ENCODE measurements at places on chromosomes 7 and 10. TPM values are rescaled to one million over a fixed set of nuclear protein-coding genes. Genes with fewer than 3 reads are reported as not detected.

DNA sequence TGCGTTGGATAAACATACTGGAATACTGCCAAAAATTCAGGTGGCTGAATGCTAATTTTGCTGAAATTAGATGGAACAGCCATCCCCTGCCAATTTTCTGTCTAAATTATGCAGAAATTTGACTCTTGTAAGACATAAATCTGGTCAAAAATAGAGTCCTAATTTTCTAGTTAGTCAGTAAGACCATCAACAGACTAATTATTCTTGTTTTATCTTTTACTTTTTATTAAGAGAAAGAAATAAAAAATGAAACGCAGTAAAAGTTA is 110.3 kb upstream of the GATA3 start:
- DNase-seq = no peak
- H3K4me3 ChIP-seq = no peak overlapping the region
- no peaks in the 10 kb centered on the region for H3K27me3 ChIP-seq
- no peaks in the 10 kb centered on the region for H3K36me3 ChIP-seq
- H3K4me1 ChIP-seq = peaks cover 34% of the 10 kb centered on the region

DNA sequence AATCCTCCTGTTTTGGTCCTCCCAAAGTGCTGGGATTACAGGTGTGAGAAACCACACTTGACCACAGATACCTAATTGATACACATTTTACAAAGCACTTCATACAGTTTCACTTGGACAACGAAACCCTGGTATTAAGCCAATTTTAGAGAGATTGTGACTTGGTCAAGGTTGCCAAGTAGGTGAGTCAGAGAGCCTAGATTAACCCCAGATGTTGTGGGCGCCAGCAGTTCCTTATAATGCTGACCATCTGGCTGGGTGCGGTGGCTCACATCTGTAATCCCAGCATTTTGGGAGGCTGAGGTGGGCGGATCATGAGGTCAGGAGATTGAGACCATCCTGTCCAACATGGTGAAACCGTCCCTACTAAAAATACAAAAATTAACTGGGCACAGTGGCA is 4.9 kb upstream of the PHKG1 start:
- no peak overlapping the region for H3K4me3 ChIP-seq
- peaks cover 9% of the 10 kb centered on the region for H3K4me1 ChIP-seq
- no peaks in the 10 kb centered on the region for H3K27me3 ChIP-seq
- peaks cover 33% of the 10 kb centered on the region for H3K36me3 ChIP-seq

DNA sequence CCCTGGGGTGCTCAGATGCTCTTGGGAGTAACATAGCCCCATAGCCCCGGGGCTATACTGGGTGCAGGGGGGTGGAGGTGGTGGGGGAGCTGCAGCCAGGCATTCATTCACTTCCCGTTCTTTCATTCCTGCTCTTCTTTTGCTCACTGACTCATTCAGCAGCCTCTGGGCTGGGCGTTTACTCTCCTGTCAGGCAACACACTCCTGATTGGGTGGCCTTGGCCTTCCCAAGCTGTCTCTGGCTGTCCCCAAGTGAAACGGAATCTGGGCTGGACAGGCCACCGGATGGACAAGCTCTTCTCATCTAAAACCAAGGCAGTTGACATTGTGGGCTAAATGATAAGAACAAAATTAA is 34.6 kb downstream of the CHST3 start:
- H3K4me3 ChIP-seq = peak overlapping the region; percentile 10
- H3K27me3 ChIP-seq = no peaks in the 10 kb centered on the region
- no peaks in the 10 kb centered on the region for H3K36me3 ChIP-seq
- DNase-seq = peak; percentile 97

GRCh38 chr7:27433581-27433980 is 191.0 kb downstream of the EVX1 start:
- H3K36me3 ChIP-seq = no peaks in the 10 kb centered on the region
- H3K27ac ChIP-seq = no peak overlapping the region
- peaks cover 2% of the 10 kb centered on the region for H3K27me3 ChIP-seq
- H3K4me3 ChIP-seq = no peak overlapping the region

DNA sequence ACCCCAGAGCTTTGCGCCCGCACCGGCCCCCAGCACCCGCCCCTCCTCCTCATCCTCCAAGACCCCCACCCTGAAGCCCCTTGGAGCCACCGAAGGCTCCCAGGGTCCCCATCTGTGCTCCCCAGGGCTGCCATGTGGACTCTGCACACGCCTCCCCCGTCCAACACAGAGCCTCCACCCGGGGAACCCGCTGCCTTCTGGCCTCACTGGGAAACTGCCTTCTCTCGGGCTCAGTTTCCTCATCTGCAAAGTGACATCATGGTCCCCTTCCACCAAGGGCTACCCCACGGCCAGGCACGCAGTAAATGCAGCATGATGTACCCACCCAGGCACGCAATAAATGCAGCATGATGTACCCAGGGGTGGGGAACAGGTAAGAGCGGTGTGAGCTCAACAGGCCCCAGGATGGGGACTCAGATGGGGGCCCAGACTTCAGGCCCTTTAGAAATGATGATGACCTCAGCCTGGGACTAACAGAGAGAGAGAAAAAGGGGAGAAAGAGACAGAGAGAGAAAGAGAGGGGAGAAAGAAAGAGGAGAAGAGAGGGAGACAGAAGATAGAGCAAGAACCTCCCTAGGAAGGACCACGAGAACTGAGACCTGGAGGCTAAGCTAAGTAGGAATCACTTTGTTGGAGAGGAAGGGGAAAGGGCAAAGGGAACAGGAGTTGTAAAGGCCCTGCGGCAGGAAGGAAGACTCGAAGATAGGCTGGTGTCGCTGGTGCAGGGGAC is 2.5 kb upstream of the MICALL2 start:
- no peak overlapping the region for H3K4me3 ChIP-seq
- no peaks in the 10 kb centered on the region for H3K36me3 ChIP-seq
- peaks cover 6% of the 10 kb centered on the region for H3K27me3 ChIP-seq
- DNase-seq = no peak
- peaks cover 36% of the 10 kb centered on the region for H3K4me1 ChIP-seq

DNA sequence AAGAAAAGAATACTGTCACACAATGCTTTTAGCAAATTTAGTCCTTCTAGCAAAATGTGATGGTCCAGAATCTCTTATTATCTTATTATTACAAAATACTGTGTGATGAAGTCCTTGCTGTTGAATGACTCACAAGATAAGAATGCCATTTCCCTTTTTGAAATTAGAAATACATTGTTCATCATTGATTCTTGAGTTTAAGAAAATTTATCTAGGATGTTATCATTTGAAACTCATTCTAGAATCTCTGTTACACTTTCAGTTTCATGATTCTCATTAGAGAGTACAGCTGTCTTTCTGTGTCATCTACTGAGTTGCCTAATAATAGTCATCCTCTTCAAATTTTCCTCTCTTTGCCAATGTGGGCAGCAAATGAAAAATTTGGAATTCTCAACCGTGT is 9.6 kb downstream of the ZKSCAN5 start:
- peak overlapping the region; percentile 30 for H3K27ac ChIP-seq
- H3K27me3 ChIP-seq = no peaks in the 10 kb centered on the region
- peaks cover 40% of the 10 kb centered on the region for H3K36me3 ChIP-seq

- no peaks in the 10 kb centered on the region for H3K4me1 ChIP-seq
- no peaks in the 10 kb centered on the region for H3K36me3 ChIP-seq
- no peak for DNase-seq
- no peaks in the 10 kb centered on the region for H3K27me3 ChIP-seq
These were observed 144.5 kb downstream of the ANKRD7 start for GRCh38 chr7:118368958-118369357.

DNA sequence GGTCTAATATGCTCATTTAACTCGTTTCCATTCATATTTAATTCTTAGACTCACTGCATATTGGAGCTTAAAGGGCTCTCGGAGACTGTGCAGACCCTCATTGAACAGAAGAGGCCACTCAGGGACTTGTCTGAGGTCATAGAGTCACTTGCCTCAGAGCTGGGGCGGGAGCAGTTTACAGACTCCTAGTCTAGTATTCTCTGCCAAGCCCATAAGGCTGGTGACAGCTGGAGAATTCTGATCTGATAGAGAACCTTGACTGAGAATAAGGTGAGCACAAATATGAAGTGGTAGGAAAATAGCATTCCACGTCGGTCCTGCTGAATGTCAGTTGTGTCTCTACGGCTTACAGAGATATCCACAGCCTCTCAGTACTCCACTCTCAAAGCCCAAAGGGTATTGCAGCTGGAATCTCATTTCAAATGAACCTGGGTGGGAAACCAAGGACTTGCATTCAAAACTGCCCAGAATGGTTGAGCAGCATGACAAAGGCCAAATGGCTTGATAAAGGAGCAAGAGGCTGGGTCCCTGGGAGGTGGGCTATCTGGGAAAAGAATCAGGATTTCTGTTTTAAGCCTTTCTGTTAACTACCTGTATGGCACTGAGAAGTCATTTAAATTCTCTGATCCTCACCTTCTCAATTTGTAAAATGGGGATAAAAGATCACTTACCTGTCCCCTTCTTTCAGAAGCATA is 283.2 kb downstream of the SORCS3 start:
- no peaks in the 10 kb centered on the region for H3K36me3 ChIP-seq

DNA sequence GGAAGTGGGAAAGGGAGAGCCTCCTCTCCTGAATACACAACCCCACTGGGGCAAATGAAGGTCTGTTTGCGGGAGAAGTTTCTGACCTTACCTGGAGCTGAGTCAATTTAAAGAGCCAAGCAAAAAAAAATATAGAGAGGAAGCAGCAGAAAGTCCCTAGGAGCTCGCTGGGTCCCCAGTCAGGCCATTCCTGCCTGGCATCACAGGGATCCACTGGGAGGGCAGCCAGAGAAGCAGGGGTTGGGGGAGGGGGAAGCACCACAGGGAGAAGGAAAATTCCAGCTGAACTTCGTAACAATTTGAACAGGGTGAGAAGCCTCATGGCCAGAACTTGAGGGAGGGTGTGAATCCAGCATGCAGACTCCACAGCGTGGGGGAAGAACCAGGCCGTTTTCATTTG is 298.7 kb downstream of the LRRTM3 start:
- H3K27ac ChIP-seq = no peak overlapping the region
- no peaks in the 10 kb centered on the region for H3K36me3 ChIP-seq
- no peaks in the 10 kb centered on the region for H3K4me1 ChIP-seq
- no peak for DNase-seq

- H3K27me3 ChIP-seq = no peaks in the 10 kb centered on the region
- peak; percentile 84 for DNase-seq
- no peak overlapping the region for H3K4me3 ChIP-seq
- no peaks in the 10 kb centered on the region for H3K36me3 ChIP-seq
- H3K4me1 ChIP-seq = peaks cover 3% of the 10 kb centered on the region
These were observed 128.4 kb downstream of the RGS10 start for GRCh38 chr10:119414081-119414611.

DNA sequence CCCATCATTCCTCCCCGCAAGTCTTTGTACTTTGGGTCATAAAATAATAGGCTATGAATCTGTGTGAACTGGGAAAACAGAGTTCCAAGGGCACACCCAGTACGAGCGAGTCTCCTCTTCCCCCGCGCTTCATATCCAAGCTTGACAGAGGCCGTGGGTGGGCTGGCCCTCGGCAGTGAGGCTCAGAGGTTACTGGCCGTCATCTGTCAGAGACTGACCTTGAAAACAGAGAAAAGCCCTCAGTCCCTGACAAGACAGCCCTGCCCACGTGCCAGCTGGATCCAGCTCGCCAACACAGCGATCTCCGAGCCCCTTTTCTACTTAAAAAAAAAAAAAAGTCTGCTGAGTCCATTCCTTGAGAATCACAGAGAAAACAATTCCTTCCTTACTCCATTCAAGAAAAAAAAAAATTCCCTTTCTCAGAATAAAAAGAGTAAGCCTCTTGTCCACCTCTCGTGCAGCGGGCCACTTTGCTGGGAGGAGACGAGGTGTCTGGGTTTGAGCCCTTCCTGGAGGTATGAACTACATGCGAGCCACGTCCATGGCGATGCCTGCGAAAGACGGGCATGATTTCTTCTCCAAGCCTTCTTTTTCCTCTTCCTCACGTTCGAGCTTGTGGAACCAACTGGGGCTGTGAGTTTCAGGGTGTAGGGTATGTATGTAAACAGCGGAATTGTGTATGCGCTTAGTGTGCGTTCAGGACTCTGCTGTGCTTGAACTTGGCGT is 744 bp upstream of the BICC1 start:
- no peaks in the 10 kb centered on the region for H3K36me3 ChIP-seq
- H3K27ac ChIP-seq = peak overlapping the region; percentile 16
- H3K4me1 ChIP-seq = peaks cover 38% of the 10 kb centered on the region
- H3K27me3 ChIP-seq = no peaks in the 10 kb centered on the region
- H3K4me3 ChIP-seq = peak overlapping the region; percentile 90

EPHA1 gene
- total RNA-seq = not detected

ETV1 gene
- 15.9 TPM for total RNA-seq

SPDYE1 gene
- not detected for total RNA-seq

TAS2R4 gene
- total RNA-seq = 2.9 TPM

NXPH1 gene
- not detected for total RNA-seq

TRPV5 gene
- total RNA-seq = not detected
